HFF-Myc (cell line): ENCODE measurements at places on chromosomes 12 and 14.

GRCh38 chr12:98280152-98280551 lies 235.2 kb upstream of the TMPO start:
- no peak for DNase-seq

- no peak for DNase-seq
Observed at GRCh38 chr12:13530966-13531365, 334.4 kb downstream of the EMP1 start.

DNA sequence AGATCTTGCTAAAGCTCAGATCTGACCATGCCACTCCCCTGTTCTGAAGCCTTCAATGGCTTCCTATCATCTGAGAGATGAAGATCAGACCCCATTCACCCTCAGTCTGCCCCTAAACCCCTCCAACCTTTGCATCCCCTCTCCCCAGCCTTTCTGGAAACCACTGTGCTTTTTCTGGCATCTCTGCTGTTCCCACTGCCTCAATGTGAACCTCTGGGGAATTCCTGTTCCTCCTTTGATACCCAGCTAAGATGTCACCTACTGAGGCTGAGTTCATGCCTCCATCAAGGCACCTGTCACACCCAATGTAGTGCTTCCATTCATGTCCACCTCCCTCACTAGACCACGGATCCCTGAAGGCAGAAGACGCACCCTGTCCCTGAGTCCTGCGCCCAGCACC lies 19.3 kb downstream of the CYP46A1 start:
- no peak for DNase-seq

DNA sequence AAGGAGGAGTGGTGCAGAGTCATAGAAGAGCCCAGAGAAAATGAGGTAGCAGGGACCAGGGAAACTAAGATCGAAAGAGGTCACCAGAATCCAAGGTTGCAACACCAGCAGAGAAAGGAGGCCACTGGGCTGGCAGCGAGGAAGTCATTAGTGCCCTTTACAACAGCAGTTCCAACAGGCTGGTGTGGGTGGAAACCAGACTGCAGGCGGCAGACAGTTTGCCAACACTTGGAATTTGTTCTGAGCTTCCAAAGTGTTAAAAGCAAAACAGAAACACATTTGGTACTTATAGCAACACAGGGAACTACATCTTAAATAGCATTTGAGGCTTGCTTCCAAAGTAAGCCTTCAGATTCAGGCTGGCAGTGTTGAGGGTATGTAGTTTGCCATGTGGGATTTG lies 95.2 kb upstream of the PWP1 start:
- DNase-seq = no peak

- DNase-seq = no peak
Observed at GRCh38 chr12:91983935-91984334, 161.7 kb downstream of the BTG1 start.

- no peak for DNase-seq
Observed at GRCh38 chr12:112898380-112898779, 8.4 kb upstream of the OAS1 start.

GRCh38 chr12:26271024-26271423 lies 75.7 kb downstream of the SSPN start:
- no peak for DNase-seq

DNA sequence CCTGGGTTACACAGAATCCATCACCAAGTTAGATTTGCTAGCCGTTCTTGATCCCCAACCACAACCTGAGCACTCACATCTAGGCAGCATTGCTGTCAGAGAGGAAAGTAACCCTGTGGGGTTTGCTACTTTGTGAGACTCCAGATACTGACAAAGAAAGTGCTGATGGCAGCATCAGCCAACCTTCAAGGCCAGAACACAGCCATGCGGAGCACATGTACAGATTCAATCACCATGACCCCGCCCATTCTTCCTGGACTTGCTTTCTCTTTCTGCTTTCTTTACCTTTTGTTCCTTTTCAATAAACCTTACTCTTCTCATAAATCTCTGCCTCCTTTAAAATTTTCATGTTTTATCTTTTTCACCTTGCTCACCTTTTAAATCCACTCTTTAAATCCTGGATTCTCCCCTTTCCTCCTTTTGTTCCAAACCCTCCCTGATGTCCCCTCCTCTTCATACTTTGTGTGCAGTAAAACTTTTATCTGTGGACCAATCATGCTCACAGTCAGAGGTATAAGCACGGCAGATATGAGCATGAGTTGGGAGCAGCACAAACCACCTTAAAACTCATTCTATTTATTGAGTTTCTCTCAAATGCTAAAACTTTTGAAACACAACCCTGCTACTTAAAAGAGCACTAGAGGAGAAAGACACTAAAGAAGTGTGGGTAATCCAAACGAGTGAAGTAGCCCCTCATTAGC lies 21.9 kb upstream of the CERS5 start:
- no peak for DNase-seq

DNA sequence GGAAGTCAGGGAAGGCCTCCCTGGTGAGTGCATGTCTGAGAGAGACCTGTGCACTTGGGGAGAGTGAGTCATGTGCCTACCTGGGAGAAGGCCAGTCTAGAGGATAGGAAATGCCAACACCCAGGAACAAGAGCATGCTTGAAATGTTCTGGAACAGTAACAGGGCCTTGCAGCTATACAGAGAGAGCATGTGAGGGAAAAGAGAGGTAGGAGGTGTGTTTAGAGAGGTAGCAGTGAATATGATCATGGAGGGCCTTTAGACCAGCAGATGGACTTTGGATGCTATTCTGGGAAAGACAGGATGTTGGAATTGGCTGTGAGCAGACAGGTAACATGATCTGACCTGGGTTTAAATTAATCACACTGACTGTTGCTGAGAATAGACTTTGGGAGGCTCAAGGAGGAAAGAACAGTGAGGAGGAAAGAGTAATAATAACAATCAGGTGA lies 1143.6 kb downstream of the FLRT2 start:
- DNase-seq = no peak

- DNase-seq = no peak
Observed at GRCh38 chr14:31889297-31889696, 187.8 kb upstream of the ARHGAP5 start.

DNA sequence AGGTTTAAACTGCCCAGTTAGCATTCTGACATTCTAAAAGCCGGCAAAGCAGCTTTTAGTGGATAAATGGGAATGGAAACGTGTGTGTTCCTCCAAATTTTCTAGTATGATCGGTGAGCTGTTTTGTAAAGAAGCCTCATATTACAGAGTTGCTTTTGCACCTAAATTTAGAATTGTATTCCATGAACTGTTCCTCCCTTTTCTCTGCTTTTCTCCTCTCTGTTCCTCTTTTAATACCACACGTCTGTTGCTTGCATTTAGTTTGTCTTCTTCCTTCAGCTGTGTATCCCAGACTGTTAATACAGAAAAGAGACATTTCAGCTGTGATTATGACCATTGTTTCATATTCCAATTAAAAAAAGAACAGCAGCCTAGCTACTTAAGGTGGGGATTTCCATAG lies 10.7 kb downstream of the DYRK2 start:
- no peak for DNase-seq

GRCh38 chr12:108462686-108463085 lies 52.4 kb upstream of the FICD start:
- DNase-seq = no peak

DNA sequence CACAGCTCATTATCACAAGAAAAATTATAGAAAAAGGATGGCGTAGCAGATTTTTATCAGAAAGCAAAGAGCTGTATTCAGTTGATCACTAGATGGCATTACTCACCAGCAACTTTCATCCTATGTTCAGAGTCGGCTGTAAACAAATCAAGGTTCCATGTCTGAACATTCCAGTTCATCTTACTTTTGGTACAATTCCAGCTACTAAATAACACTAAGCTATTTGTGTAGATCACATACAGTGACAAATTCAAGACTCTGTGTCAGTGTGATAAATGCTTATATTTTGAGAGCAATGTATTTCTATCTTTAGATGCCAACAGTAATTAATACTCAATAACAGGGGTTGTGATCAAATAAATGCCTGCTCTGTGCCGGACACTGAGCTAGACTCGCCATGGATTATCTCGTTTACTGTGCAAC lies 30.1 kb downstream of the NRDE2 start:
- DNase-seq = peak; percentile 30

GRCh38 chr14:102396521-102396920 lies 33.8 kb downstream of the TECPR2 start:
- DNase-seq = no peak

GRCh38 chr12:79691511-79692248 lies 916 bp upstream of the PAWR start:
- DNase-seq = no peak

DNA sequence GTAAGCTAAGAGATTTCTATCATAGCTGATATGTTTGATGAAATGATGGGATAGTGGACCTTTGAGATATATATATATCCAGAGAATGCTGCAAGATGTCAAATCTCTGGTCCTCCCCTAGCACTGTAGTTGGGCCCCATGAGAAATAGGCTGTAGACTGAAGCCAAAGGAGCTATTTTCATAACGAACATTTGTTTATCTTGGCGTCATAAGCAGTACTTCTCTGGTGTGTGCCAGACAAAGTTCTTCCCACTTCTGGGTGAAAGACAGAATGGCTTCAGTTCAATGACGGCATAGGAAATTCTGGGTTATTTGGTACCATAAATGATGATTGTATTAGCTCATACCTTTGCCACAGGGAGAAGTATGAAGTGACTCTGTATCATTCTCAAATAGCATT lies 534.3 kb downstream of the SOX5 start:
- DNase-seq = no peak

DNA sequence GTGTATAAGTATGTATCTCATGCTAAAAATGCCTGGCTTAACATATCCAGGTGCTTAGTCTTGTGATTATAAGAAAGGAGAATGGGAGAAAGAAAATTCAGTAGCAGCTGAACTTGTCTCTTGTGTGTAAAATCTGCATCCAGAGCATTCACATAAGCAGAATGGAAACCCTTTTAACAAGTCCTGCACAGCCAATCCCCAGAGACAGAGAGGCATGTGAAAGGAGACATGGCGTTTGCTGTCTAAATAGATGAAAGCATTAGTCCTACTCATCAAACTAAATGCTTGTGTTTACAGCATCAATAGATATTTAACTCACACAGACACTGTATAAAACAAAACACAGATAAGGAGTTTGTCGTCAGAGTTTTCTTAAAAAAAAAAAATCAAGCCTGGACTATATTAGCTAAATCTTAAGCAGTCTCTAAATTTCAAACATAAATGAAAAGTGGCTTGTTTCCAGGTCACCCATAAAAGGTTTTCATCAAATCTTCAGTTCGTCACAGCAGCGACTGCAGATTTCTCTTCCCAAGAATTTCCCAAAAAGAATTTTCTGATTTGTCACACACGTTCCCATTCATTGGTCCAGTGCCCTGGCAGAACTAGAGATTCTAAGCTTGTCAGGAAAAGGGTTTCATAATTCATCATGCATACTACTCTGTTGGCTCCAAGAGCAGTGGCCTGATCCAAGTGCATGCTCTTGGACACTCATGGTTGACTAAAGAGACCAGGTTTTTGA lies 249.2 kb downstream of the BTG1 start:
- DNase-seq = no peak

- no peak for DNase-seq
Observed at GRCh38 chr12:32080435-32080834, 26.2 kb upstream of the BICD1 start.

GRCh38 chr14:50620341-50620740 lies 47.8 kb downstream of the SAV1 start:
- DNase-seq = no peak

DNA sequence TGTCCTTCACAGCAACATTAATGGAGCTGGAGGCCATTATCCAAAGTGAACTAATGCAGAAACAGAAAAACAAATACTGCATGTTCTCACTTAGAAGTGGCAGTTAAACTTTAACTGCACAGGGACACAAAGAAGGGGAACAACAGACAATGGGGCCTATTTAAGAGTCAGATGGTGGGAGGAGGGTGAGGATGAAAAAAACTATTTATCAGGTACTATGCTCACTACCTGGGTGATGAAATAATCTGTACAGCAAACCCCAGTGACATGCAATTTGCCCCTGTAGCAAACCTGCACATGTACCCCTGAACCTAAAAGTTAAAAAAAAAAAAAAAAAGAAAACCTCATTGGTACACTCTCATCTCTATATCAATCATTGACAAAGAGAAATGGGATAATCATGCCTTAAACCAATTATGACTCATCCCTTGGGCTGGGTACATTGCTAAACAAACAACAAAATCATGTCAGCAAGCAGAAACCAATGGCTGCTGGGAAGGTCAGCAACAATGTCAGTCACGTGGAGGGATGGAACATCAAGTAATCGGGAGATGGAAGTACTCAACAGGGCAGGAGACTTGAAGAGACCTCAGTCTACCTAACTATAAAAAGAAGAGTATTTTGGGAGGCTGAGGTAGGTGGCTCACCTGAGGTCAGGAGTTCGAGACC lies 479.2 kb downstream of the RMST start:
- DNase-seq = no peak

GRCh38 chr12:110737532-110737931 lies 5.2 kb downstream of the PPP1CC start:
- DNase-seq = no peak
